Hepatic stellate cell (primary cell): ENCODE measurements at places on chromosomes 6 and 20.

DNA sequence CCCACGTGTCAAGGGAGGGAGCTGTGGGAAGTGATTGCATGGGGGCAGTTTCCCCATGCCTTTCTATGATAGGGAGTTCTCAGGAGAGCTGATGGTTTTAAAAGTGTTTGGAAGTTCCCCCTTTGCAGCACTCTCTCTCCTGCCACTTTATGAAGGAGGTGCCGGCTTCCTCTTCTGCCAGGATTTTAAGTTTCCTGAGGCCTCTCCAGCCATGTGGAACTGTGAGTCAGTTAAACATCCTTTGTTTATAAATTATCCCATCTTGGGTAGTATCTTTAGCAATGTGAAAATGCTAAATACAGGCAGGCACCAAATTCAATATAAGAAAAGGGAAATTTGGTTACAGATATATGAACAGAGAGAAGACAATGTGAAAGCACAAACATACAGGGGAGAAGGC, 96.4 kb upstream of the EPHA7 start:
- no peak for DNase-seq

- no peak for DNase-seq
These were observed 172.4 kb downstream of the ADGB start for GRCh38 chr6:146770965-146771735.

DNA sequence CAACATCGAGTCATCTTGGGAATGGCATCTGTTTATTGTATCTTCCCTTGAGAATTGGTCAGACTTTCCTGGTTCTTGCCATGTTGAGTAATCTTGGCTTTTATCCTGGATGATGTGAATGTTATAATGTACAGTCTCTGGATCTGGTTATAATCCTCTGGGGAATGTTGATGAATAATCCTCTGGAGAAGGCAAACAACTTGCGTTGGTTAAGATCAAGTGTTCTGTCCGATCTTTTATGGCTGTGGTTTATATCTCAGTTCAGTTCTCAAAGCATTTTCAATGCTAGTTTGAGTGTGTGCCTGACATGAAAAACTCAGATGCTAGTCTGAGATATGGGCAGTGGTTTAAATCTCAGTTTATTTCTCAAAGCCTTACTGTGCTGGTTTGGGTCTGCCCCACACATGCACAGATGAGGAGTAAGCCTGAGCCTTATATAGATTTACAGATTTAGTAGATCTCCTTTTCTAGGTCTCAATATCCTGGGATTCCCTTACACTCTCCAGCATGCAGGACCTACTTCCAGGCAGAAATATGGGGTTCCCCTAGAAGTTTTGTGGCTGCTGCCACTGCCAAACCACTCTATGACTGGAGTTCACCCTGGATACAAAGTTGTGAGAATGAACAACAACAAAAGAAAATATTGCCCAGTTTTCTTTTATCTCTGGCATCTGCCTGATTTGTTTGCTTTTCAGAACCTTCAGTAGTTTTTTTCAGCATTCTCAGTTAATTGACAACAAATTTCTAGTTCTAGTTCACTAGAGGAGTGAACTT, 191.8 kb upstream of the MAN1A1 start:
- DNase-seq: peak; percentile 67

DNA sequence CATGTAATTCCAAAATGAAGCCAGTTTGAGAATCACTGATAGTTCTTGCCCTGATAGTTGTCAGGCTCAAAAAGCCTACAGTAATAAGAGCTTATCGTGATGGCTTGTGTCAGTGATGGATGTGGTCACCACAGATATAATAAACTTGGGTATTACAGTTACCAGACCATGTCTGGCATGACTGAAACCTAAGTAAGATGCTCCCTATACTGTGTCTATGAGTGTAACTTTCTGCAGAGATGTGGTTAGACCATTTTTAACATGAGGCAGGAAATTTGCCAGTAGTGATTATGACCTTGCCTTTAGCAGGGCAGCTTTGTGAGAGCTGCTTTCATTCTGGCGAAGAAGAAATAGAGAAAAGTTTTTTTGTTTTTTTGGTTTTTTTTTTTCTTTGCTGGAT, 90.2 kb downstream of the ANKS1A start:
- no peak for DNase-seq
